ENCODE measurements at places on chromosomes 5 and 9.

GRCh38 chr5:75601996-75602395 lies 9.3 kb upstream of the ANKDD1B start:
- DNase-seq: no peak

DNA sequence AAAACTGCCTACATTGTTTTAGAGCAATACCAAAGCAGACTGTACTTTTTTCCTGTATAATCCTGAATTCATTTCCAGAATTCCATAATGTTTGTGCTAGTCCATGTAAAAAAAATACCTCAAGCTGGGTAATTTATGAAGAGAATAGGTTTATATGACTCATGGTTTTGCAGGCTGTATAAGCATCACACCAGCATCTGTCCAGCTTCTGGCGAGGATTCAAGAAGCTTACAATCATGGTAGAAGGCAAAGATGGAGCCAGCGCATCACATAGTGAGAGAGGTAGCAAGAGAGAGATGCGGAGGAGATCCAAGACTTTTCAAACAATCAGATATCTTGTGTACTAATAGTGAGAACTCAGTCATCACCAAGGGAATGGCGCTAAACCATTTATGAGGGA lies 280.3 kb upstream of the CDH9 start:
- no peak for DNase-seq

GRCh38 chr9:93048566-93049448 lies 9.7 kb upstream of the SUSD3 start:
- DNase-seq: no peak

DNA sequence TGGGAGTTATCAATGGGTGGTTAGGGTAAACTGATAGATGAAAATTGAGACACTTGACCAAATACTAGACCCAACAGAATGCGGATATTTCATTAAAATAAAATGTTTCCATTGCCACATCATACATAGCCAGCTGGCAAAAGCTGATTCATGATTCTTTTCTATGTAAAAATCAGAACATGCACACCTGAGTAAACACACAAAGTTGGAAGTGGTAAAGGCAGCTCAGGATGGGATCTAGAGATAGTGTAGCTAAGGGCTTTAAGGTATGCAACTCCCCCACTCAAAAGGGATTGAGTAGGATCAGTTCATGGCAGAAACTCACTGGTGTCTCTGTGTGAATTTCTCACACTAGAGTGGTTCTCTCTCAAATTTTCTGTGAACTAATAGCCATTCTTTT lies 541.1 kb upstream of the GRAMD2B start:
- DNase-seq: no peak

- DNase-seq: no peak
These were observed 309.2 kb downstream of the CTNND2 start for GRCh38 chr5:11595045-11595444.

DNA sequence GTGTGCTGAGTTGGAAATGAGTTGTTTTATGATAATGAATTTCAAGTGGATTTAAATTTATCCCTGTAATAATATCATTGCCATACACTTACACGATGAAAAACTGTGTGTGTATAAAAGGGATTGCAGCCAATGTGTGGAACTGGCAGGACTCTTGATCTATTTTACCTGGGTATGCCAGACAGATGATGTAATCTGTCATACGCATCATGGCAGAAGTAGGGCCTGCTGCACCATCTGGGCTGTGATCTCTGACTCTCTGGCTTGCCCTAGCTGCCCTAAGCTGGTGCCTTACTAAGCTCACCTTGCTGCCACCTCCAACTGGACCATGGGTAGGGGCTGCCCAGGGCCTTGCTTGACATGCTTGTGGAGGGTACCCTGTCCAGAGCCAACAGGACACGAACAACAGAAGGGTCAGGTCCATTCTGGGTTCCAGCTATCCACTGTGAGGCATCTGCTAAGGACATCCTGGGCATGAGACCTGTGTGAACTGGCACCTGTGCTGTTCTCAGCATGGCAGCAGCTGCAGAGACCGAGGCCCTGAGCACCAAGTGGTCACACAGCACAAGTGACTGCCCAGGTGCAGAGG lies 184.2 kb downstream of the FSTL4 start:
- no peak for DNase-seq

- no peak for DNase-seq
These were observed 139.9 kb downstream of the PIP5K1B start for GRCh38 chr9:68844631-68845612.

- no peak for DNase-seq
These were observed 50.7 kb upstream of the RIC1 start for GRCh38 chr9:5578018-5578697.

DNA sequence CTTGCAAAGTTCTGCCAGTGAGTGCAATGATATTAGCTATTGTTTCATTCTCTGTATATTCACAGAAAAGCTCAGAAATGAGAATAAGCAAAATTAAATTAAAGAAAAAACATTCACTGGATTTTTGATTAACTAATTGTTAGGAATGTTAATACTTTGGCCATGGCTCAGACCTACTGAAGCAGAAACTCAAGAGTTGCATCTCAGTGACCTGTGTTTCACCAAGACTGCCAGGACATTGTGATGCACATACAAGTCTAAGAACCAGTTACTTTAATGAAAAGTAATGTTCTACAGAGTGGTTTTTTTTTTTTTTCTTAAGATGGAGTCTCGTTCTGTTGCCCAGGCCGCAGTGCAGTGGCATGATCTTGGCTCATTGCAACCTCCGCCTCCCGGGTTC lies 464.9 kb upstream of the NMUR2 start:
- no peak for DNase-seq

Data from effector CD8-positive, alpha-beta T cell (primary cell).